ENCODE measurements at places on chromosomes 5 and 9. TPM values are rescaled to one million over a fixed set of nuclear protein-coding genes. Genes with fewer than 3 reads are reported as not detected.
A peak's percentile ranks its signal among the peaks of the same experiment; 100 is the strongest.

DNA sequence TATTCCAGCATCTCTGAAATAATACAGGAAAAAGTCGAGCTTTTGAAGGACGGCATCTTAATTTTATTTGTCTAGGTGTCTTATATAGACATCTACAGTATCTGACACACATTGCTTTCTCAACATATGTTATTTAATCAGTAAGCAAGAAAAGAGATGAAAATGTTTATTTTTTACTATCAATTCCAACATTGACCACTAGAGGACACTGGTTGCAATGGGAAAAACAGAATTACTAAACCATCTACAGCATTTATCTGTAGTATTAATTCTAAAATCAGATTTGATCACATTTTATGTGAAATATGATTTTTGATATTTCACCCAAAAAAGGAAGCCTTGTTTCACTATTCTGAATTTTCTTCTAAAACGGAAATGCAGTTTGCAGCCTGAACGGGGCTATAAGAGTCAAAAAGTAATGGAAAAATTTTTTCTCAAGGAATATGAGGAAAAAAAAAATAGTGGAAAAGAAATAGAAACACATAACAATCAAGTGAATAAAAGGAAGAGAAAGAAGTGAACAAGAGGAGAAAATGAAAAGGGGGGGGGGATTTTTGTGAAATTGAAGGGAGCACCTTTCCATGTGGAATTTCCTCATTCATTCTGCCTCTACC, 98.6 kb downstream of the OSTF1 start:
- DNase-seq: no peak

DNA sequence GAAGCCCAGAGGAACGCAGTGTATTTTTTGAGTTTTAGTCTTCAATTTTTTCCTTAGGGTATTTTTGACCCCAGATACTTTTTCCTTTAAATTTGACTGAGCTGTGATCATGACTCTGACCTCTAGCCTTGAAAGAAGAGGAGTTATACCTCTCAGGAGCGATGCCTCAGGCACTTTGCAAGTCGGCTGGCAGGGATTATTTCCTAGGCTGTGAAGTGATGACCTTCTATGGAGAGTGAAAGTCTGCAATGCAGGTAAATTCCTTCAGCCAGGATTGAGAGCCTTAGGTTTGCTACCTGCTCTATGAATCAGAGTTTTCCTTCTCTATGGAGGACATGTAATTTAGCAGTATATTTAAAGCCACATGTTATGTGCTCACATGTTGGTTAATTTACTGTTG, 10.8 kb upstream of the NUDT12 start:
- no peak for DNase-seq

DNA sequence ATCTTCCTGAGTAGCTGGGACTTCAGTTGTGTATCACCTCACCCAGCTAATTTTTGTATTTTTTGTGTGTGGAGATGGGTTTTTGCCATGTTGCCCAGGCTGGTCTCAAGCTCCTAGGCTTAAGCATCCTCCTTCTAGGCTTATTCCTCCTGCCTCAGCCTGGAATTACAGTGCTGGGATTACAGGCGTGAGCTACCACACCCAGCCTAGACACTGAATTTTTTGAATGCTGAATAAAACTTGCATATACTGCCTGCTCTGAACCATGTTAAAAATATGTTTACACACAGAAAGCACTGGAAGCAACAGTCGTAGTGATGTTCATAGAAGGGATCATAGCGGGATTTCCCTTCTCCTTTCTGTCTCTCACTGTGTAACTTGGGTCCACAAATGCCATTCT, 121.3 kb upstream of the ICE1 start:
- DNase-seq: no peak

GRCh38 chr5:32330126-32330971, 17.6 kb upstream of the MTMR12 start:
- no peak for DNase-seq

DNA sequence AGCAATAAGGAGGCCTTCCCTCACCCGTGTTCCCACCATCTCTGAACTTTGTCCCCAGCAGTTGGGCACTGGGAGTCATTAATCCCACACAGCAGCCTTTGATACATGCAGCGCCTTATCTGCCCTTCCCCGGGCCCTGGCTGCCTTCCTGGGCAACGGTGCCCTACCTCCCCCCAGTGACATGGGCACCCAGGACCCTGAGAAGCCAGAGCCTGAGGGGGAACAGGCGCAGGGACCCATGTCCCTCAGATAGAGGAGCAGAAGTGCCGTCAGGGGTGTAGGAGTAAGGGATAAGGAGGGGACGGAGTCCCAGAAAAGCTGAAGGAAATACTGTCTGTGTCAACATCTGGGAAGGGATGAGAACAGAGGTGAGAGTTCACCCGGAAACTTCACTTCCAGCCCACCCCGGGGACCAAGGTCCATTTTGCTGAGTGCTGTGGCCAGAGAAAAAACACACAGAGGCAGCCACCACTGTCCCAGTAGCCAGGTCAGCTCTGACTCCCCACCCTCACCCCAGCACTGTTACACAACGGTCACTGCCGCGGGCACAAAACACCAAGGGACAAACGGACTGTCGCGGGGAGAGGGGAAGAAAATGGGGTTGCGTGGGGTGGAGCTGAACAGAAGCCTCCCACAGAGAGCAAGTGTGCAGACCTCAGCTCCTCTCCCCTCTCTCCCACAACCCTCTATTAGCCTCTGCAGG, 3.8 kb downstream of the PCDH1 start:
- DNase-seq: no peak

GRCh38 chr5:168699002-168699401, 119.8 kb upstream of the PANK3 start:
- DNase-seq: no peak

- no peak for DNase-seq
Observed at GRCh38 chr5:109506556-109506955, 96.8 kb upstream of the PJA2 start.

DNA sequence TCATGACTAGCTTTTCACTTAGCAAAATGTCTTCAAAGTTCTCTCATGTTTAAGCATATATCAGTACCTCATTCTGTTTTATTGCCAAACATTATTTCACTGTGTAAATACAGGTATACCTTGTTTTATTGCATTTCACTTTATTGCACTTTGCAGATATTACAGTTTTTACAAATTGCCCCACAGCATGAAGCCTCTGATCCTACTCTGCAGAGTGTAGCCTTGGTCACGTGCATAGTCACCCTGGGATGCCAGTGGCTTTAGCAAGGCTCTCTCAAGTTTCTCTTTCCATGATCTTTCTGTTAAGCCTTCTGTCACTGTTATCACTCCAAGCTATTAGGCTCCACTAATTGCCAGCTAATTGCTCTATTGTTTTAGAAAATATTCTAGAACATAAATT, 182.2 kb upstream of the GRIA1 start:
- DNase-seq: no peak

GRCh38 chr5:74326571-74327338, 313.8 kb downstream of the ENC1 start:
- DNase-seq: no peak

- no peak for DNase-seq
Observed at GRCh38 chr5:41878173-41878572, 7.9 kb upstream of the OXCT1 start.

- DNase-seq: peak; percentile 34
Observed at GRCh38 chr5:124935065-124935464, 188.6 kb upstream of the ZNF608 start.

DNA sequence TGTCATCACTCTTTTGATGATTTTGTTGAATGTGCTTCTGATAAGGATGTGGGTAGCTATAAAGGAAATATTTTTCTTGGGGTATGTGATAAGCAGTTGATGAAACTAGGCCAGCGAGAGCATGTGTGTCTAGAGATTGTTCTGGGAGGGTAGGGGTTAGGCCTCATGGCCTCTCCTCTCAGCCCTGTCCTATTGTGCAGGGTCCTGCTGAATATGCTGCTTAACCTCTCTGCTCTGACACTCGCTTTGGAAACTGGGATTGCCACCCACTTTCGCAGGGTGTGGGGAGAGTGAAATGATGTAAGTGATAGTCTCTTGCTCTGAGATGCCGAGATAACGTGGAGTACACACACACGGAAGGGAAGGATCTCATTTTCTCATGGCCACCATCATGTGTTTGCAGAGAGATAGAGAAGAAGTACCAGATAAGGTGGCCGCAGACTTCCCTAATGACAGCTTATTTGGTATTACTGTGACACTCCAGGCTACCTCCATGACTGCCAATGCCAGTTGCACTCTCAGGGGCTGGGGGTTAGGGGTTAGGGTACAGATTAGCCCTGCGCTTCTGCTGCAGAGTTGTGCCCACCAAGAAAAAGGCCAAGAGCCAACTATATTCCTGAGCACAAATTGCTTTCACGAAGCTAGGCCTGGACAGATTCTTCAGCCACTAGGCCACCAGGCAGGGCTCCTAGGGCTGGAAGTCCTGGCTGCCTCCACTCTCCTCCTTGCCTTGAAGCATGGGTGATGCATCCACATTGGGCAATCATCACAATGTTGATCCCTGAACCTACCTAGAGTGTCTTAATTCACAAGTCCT, 25.2 kb upstream of the TNFAIP8 start:
- peak; percentile 48 for DNase-seq

DNA sequence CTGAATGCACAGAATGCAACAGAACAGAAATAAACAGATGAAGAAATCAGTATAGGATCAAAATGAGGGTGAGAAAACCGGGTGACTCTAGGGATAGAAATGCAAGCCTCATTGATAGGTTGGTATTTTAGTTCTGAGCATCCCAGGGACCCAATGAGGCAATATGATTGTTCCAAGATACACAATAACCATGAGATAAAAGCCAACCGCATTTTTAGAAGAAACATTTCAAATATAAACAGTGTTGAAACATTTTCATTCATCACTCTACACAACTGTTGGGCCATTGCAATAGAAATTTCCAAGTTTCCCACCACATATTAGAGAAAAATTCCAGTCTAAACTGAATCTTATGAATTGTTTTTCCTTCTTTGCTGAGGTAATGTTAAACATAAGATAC, 452.3 kb upstream of the PTGER4 start:
- no peak for DNase-seq

GRCh38 chr5:145160679-145161078, 674.5 kb downstream of the PRELID2 start:
- DNase-seq: no peak

The PCDHGA9 gene
- 0.39 TPM for total RNA-seq

The MYMK gene
- not detected for total RNA-seq

The SV2C gene
- not detected for total RNA-seq

The CLIC3 gene
- not detected for total RNA-seq

The CDH6 gene
- not detected for total RNA-seq

The CAVIN4 gene
- total RNA-seq: not detected

The IL4 gene
- total RNA-seq: 56.9 TPM

The PCDHB12 gene
- total RNA-seq: not detected

The PCSK1 gene
- not detected for total RNA-seq

The WDR38 gene
- total RNA-seq: not detected

The STING1 gene
- total RNA-seq: 213 TPM
